ENCODE measurements at places on chromosomes 13 and 19. TPM values are rescaled to one million over a fixed set of nuclear protein-coding genes. Genes with fewer than 3 reads are reported as not detected.

- no peak for DNase-seq
Observed at GRCh38 chr19:6700586-6701316, 19.7 kb downstream of the C3 start.

DNA sequence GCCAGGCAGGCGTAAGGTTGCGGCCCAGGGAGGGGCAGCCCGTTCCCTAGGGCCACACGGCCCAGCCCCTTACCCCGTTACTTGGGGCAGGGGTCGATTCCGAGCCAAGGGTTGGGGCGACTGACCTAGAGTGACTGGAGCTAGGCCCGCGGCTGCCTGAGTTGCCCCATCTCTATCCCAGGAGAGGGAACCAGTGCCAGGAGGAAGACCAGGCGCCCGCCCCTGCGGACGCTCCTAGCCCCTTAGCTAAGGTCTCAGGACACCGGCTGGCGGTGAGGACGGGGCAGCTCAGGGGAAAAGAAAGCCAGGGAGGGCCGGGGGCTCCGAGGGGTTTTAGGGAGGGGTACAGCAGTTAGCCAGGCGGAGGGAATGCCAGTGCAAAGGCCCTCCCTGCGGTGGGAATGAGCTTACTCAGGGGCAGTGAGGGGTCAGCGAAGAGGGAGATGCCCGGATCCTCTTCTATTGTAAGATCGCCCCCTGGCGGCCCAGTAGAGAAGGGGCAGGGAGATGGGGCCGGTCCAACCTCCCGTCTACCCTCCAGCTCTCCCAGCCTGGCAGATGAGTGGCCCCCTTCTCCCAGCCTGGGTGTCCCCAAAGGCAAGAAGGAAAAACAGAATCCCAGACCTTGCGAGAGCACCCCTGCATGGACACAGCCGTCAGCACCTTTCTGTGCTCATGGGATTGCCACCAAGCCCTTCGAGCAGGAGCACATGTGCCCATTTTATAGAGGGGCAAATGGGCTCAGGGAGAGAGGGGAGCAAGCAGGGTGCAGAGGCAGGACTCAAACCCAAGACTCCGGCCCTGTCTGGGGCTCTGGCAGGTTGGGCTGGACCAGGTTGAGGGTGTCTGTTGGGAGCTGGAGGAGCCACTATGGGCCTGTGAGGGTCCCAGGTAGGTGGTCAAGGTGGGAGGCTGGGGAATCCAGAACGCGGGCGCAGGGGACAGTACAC, 16.3 kb downstream of the CILP2 start:
- DNase-seq = peak; percentile 79

GRCh38 chr13:99363391-99363790, 56.2 kb upstream of the GPR183 start:
- DNase-seq = no peak

- DNase-seq = no peak
Observed at GRCh38 chr13:49254007-49254406, 6.3 kb downstream of the CDADC1 start.

DNA sequence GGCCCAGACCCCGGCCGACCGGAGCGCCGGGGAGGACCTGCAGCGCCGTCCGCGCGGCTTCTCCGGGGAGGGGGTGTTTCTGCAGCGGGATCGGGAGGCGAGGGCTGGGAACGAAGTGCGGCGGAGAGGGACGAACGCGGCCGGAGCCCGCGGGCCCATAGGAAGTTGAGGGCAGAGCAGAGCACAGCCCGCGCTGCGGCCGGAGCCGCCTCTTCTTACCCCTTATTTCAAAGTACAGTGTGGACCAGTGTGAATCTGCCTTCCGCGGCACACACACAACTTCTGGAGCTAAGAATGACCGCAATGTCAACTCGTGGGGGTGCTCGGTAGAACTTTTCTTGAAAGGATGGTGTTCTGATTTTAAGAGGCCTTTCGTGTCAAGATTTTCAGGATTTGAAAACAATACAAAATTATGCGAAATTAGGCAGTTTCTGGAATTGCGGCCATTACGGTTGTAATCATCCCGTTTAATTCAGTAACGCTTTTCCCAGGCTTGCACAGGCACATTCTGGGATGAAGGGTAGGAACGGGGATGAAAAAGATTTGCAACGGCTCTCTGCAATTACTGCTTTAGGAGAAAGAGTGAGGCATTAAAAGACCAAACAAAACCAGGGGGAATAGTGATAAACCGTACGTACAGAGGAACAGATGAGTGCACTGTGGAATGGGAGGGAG, 821 bp downstream of the TDRD3 start:
- DNase-seq = peak; percentile 61

- DNase-seq = no peak
Observed at GRCh38 chr19:39177736-39178135, 19.0 kb upstream of the NCCRP1 start.

ZNF136 gene
- 19.8 TPM for total RNA-seq

ZNF470 gene
- 4.5 TPM for total RNA-seq

PALM gene
- total RNA-seq = 2.0 TPM

DCLK1 gene
- not detected for total RNA-seq

KLF1 gene
- 0.19 TPM for total RNA-seq

All from activated T-cell treated with anti-CD3 and anti-CD28 coated beads, Interleukin-2, amount 50 U/mL, for 72 hours (primary cell).